ENCODE measurements at places on chromosomes 2 and 18.
A peak's percentile ranks its signal among the peaks of the same experiment; 100 is the strongest.

- DNase-seq: no peak
Measured at GRCh38 chr2:156532989-156533388, 96.8 kb downstream of the GPD2 start.

DNA sequence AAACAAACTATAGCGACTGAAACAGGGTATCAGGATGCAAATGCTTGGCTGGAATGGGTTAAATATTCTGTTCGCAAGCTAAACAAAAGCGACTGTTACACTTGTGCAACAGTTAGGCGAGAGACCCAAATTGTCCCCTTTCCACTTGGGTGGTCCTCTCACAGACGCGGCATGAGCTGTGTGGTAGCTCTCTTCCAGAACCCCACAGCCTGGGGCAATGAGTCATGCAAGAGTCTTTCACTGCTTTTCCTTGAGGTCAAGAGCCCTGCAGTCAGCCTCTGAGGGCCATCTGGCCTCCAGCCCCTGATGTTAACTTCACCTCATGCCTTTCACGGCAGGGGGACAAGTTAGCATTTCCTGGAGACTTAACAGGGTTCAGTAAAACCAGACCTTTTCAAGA is 25.7 kb downstream of the SULT1C4 start:
- DNase-seq: no peak

- DNase-seq: no peak
Measured at GRCh38 chr2:21098294-21098693, 25.5 kb upstream of the TDRD15 start.

GRCh38 chr2:9737053-9737875 is 106.0 kb upstream of the TAF1B start:
- DNase-seq: peak; percentile 54

DNA sequence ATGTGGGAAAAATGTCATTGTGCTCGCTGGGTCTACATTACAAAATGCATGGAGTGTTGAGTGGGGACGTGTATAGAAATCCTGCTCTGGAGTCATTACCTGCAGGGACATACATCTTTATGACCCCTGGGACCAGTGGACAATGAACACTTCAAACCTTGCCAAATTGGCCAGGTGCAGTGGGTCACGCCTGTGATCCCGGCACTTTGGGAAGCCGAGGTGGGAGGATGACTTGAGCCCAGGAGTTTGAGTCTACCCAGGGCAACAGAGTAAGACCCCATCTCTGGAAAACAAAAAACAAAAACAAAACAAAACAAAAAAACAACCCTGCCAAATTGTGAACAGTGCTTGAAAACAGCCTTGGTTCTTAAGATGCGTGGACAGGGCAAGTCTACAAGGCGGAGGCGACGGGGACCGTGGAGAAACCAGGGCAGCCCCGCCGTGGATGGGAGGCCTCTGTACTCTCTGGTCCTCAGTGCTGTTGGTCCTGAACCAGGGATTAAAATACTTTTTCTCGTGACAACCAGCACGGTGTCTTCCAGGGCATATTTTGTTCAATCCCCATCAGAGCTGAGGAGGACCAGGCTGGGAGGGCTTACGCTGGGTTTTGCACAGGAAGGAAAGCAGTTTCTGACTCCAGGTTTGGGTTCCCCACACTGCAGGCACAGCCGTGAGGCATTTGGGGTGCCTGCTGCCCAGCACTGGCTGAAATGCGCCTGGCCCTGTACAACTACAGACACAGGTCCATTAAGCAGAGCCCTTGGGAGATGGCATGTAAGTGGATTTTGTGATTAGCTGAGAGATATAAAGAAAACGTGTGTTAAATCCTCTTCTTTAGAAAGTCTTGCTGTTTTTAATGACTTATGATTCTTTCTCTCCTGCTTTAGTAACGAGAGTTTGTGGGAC is 13.7 kb downstream of the COLEC11 start:
- DNase-seq: no peak

GRCh38 chr2:96864343-96865091 is 5.4 kb downstream of the SEMA4C start:
- DNase-seq: no peak

DNA sequence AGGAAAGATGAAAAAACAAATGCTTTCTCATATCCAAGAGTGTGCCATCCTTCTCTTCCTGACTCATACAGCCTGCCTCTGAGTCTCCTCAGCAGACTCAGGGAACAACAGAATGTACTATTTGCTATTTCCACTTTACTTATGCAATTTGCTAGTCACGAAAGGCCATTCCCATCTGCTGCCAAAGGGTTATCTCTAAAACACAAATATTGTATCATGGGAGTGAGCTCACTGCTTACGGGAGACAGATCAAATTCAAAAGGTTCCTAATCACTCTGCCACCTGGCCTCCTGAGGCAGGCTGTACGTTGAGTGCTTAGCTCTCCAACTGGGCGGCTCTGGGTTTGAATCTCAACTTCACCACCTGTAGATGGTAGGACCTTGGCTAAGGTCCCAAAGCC is 92.0 kb downstream of the GAREM1 start:
- DNase-seq: no peak

DNA sequence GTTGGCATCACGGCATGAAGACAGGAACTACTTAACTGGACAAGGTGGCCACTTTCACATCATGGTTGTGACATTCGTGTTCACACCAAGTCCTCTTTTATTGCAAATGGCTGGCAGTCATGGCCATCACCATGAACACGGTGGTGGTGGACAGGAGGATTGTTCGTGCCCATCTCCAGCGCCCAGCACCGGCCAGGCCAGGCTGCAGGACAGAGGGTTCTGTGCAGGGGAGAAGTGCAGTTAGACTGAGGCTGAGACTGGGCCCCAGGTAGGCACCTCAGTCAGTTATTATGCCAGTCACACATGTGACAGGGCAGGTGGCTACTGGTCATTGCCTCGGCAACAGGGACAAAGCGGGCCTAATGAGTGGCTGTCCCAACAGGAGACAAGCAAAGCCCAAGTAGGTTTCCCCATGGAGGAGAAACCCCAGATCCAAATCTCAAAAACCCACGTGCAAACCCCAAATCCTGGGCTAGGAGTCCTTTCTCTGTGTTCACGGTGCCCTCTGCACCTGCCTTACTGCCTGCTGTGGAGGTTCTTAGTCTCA is 468.1 kb upstream of the MYT1L start:
- no peak for DNase-seq

- no peak for DNase-seq
Measured at GRCh38 chr2:29262681-29263260, 147.6 kb downstream of the CLIP4 start.

All from GM19239 (cell line).